Fibroblast of lung (primary cell): ENCODE measurements at places on chromosomes 7 and 10.

DNA sequence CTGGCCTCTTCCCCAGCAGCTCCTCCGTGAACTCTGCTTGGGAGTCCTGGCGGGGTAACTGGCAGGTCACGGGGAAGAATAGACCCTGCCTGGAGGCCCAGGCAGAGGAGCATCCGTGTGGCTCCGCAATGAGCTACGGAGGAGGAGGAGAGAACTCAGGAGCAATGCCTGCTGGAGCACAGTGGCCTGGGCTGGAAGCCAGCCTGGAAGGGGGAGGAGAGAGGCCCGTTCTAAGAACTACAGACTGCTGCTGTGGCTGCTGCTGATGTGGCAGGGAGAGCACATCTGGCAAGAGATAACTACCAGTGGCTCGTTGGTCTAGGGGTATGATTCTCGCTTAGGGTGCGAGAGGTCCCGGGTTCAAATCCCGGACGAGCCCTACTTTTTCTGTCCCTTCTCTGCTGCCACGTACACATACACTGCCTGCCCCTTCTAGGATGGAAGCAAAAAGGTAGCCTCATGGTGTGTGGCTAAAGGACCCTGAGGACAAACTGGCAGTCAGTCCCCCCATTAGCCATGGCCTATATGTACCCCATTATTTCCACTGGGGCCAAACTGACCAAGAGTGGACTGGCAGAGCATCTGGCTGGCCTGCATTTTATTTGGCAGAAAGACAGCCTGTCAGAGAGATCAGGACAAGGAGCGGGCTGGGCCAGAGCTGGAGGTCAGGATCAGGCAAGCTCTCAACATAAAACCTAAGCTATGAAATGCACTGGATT is 7.7 kb upstream of the OPN1SW start:
- peaks cover 2% of the 10 kb centered on the region for H3K4me1 ChIP-seq
- no peak overlapping the region for H3K27ac ChIP-seq
- H3K36me3 ChIP-seq, result no peaks in the 10 kb centered on the region
- no peaks in the 10 kb centered on the region for H3K27me3 ChIP-seq
- DNase-seq, result peak; percentile 79

- no peak overlapping the region for H3K4me3 ChIP-seq
- H3K4me1 ChIP-seq, result peaks cover 4% of the 10 kb centered on the region
- no peaks in the 10 kb centered on the region for H3K36me3 ChIP-seq
- no peak overlapping the region for H3K27ac ChIP-seq
- H3K27me3 ChIP-seq, result peaks cover 55% of the 10 kb centered on the region
Measured at GRCh38 chr10:22343731-22344130, 1.6 kb upstream of the SPAG6 start.

DNA sequence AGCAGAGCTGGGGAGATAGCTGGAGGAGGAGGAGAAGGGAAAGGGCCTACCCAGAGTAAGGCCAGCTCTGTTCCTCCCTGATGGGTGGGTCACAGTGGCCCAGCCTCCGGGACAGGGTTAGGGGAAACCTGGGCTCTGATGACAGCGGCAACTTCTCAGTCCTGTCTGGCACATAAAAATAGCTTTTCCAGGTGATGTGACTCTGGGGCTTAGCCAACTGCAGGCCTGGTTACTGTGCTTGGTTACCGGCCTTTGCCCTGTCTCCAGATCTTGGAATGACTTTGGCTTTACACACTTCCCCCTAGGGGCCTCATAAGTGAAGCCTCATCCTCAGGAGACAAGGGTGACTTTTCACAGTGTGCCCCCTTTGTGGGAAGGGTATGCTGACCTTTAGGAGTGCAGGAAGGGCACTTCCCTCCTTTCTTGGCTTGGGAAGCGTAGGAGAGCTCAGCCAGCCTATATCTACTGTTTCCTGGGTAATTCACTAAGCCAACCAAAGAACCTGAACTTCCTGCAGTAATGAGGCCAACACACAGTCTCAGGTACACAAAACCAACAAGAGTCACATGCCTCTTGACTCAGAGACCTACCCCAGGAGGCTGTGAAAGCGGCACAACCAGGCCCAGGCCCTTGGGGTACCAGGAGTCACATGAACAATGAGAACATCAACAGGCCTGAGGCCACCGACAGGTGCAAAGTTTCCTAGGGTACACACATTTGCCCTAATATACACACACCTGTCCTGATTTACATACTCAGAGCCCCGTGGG is 11.7 kb upstream of the HILPDA start:
- no peaks in the 10 kb centered on the region for H3K36me3 ChIP-seq
- DNase-seq, result no peak
- H3K4me3 ChIP-seq, result no peak overlapping the region
- H3K27ac ChIP-seq, result no peak overlapping the region

GRCh38 chr7:129436335-129436923 is 2.2 kb downstream of the STRIP2 start:
- no peak overlapping the region for H3K27ac ChIP-seq
- H3K36me3 ChIP-seq, result no peaks in the 10 kb centered on the region
- peaks cover 3% of the 10 kb centered on the region for H3K27me3 ChIP-seq
- peaks cover 4% of the 10 kb centered on the region for H3K4me1 ChIP-seq
- DNase-seq, result no peak

- H3K4me3 ChIP-seq, result no peak overlapping the region
- H3K36me3 ChIP-seq, result peaks cover 3% of the 10 kb centered on the region
- no peaks in the 10 kb centered on the region for H3K27me3 ChIP-seq
- no peaks in the 10 kb centered on the region for H3K4me1 ChIP-seq
- DNase-seq, result no peak
Measured at GRCh38 chr7:148715027-148715426, 16.3 kb downstream of the CUL1 start.
